ENCODE measurements at places on chromosomes 11 and 22.

DNA sequence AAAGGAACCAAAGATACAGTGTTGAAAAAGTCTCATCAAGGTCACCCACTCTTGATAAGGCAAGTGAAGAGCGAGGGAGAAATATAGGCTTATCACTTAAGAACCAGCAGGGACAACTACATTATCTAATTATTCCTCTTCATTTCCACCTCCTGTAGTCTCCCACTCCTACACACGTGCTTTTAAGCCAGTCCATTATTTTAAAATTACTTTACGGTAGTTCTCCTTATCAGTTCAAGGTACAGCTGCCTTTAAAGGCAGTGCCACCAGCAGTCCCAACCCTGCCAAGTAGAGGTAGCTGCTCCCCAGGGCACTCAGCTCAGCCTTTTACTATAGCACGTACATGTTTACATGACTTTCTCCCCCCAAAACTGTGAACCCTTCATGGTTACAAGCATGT lies 161.5 kb upstream of the BLID start:
- no peak for DNase-seq

DNA sequence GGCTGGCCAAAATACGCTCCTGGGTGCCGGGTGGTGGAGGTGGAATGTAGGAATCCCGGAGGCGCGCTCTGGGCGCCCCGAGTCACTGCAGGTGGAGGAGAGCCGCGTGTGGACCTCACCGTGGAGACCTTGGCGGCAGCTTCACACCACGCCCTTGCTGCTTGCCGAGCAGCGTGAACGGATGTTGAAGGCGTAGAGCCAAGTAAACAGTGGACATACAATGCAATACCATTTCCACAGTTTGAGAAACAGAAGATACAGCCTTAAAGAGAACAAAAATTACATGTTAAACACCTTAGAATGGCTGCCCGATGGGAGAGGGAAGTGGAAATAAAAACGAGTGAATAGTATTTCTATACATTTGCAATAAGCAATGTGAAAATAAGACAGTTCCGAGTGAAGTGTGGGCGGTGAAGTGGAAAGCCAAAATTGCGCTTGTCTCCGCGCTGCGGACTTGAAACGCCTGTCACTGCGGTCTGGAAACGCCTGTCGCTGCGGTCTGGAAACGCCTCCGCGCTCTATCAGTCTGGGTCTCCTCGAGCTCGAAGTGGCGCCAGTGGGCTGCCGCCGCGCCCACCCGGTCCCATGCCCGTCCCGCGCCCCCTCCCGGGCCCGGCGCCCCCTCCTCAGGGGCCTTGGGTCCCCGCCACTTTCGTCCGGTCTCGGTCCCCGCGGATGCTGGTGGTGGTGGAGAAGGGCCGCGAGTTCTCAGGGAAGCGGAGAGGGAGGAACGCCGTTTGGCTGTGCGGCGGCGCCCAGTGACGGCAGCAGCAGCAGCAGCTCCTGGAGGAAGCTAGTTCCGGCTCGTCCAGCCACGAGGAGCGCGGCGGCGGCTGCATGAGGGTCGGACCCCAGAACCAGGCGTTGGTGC lies 1.6 kb downstream of the NCR3LG1 start:
- peak; percentile 52 for DNase-seq

DNA sequence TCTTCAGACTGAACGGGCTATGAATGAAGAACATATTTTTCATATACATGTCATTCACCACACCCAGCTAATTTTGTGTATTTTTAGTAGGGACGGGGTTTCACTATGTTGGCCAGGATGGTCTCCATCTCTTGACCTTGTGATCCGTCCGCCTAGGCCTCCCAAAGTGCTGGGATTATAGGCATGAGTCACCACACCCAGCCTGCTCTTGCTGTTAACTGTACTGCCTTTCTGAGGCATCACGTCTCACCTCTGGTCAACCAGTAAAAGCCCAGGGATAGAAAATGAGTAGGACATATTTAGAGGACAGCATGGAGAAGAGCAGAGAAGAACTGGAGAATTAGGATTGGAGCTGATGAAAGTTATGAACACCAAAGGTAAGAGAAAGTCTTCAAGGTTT lies 55.6 kb downstream of the APOL3 start:
- no peak for DNase-seq

DNA sequence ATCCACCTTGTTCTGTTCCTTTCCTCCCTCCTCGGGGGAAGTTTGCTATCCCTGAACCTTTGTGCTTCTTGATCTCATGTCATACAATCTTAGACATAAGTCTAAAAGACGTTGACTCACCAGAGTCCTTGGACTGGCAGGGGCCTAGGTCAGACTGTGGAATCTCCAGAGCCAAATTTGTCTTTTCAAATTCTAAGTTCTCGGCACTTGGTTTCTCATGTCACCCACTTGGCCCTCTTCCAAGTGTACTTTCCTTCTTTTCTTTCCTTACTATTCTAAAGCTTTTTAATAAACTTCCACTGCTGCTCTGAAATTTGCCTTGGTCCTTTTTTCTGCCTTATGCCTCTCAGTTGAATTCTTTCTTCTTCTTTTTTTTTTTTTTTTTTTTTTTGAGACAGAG lies 30.1 kb upstream of the SMPD1 start:
- no peak for DNase-seq

- DNase-seq = no peak
Observed at GRCh38 chr11:8095806-8096522, 15.0 kb downstream of the TUB start.

DNA sequence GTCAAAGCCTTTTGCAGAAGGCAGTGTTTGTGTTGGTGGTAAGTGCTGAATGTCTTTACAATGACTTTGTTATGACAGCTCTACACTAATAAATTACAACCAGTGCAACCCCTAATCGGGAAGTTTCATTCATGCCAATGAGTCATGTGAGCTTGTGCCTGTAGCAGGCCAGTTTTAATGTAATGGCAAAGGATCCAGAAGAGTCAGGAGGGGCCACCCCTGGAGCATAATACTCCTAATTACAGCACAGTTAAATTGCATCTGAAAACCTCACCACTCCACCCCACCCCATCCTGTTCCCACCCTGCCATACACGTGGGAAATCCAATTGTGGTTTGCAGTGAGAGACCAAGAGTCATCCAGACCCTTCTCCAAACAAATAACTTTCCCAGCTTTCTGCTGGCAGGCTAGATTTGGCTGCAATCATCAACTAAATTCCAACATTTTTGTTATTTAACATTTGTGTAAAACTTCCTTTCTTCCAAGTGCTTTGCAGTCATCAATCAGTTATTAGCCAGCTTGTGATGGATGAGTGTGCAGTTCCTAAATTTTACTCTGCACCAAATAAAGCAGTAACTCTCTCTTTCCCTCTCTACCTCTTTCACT lies 277.3 kb upstream of the FAT3 start:
- DNase-seq = no peak

GRCh38 chr11:20397281-20397680 lies 9.8 kb downstream of the PRMT3 start:
- DNase-seq = no peak

- DNase-seq = no peak
Observed at GRCh38 chr22:19871845-19872778, 17.4 kb upstream of the GNB1L start.

DNA sequence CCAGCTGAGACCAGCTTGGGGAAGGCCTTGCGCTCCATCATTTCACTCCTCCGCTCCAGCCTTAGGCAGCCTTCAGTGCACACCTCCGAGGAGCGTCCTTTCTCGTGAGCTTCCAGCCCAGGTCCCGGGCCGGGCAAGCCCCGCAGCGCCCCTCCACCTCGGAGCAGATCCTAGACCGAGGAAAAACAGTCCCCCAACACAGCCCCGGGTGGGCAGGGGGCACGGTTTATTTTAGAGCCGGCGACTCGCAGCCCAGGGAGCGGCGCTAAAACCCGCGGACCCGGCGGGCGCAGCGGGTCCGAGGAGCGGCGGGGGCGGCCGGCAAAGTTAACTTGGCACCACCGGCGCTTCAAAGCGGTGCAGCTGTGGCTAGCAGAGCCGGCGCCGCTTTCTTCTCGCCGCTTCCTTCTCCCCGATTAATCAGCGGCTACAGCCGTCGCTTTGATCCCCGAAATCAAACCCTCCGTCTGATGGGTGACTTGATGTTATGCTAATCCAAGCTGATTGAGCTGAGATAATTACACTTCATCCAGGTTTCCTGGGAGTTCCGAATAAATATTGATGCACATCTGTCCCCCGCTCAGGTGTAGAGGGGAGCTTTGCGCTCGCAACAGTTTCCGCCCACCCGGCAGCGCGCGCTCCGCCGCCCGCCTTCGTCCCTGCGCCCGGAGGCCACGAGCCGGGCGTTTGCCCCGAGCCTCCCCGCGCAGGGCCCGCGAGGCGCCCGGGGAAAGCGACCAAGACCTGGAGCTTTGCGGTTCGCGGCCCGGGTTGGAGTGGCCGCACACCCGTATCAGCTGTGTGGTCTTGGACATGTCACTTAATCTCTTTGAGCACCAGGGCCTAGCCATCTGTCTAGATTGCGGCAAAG lies 192.7 kb downstream of the BUD13 start:
- DNase-seq = no peak

- no peak for DNase-seq
Observed at GRCh38 chr11:23866641-23867040, 630.2 kb upstream of the LUZP2 start.

DNA sequence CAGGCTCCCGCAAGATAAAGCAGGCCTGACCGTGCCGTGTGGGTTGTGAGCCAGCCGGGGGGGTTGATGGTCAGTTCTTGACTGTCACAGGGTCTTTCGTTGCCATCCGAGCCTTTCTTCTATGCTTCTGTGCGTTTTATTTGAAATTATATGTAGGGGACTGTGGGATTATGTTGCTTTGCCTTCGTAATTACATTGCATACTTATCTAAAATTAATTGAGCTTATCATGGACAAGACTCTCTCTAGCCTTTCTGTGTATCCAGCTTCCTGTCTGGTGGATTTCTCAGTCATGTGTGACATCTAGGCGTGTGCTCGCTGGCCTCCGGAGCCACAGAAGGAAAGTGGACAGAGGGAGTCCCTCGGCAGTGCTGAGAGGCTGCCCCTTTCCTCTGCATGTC lies 93.2 kb downstream of the TBC1D22A start:
- DNase-seq = no peak

DNA sequence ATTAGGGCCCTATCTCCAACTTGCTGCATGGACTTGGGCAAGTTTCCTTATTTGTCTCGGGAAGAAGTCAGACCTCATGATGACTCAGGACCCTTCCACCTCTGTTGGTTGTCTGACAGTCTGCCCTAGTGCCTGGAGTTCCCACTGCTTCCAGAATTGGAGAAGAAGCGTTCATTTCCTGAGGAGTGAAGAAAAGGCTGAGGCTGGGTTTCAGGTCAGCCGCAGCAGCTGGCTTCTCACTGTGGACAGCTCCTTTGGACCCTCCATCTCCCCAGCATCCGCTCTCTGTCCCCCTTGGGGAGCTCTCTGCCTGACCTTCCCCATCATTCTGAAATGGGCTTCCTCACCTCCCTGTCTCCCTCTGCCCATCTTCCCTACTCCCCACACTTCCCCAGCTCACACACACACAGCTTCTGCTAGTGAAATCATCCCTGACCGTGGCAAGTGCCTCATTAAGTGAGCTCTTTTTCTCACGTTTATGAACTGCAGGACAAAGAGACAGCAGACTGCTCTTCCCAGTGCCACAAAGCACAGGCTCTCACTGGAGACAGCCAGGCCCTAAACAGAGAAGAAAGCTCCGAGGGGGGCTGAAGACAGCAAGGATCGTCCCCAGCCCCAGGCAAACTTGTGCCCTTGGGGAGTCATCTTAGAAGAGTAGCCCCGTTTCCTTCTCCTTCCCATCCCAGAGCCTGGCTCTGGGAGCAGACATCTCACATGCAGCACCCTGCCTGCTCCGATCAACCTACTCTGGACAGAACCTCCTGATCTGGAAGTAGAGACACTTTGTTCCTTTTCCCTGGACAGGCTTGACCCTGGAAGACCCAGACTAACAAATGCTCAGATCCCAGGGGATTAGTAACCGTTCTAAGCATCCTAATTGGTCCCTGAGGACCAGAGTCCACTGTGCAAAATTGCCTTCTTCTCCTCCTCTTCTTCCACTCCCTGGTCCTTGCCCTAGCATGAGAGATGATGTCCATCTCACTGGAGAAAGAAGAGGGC lies 157.9 kb downstream of the FEZ1 start:
- DNase-seq = no peak

DNA sequence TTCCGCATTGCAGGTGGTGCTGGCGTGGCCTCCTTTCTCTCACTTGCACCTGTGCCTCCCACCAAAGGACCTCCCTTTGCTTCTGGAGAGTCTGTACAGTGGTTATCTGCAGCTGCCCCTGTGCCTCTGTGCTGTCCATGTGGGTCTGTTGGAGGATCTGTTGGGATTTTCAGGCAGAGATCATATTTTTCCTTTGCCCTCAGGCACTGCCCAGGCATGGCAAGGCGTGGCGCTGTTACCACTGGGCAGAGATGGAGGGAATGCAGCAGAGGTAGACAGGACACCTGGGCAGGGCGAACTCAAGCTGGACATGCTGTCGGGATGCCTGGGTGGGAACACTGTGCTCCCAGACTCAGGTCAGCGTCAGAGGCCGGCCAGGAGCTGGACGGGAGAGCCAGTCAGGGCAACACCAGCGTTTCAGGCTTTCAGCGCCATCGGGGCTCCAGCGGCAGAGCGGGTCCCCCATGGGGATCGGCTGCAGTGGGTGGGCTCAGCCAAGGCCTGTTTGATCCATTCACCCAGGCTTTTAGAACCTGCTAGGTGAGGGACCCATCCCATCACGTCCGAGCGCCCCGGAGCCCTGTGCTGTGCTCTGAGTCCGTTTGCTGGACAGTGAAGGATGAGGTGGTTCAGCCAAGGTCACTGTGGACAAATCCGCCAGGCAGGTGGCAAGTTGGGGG lies 718.9 kb downstream of the BRD1 start:
- no peak for DNase-seq

DNA sequence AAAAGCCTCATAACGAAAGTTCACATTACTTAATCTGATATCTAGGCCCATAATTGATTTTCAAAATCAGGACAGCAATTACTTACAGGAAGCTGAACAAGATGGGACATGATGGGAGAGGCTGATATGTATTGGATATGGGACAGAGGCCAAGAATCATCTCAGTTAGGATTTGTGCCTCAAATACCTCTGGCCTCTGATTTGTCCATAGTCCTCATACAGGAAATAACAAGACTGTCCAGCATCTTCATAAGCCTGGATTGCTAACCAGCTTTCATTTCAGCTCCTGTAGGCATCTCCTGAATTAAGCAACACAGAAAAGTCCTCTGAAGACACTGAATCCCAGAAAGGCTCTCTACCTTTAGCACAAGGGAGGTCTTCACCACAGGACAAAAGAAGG lies 4.3 kb upstream of the MRGPRX4 start:
- DNase-seq = no peak

GRCh38 chr22:32617271-32617670 lies 142.7 kb downstream of the FBXO7 start:
- no peak for DNase-seq

DNA sequence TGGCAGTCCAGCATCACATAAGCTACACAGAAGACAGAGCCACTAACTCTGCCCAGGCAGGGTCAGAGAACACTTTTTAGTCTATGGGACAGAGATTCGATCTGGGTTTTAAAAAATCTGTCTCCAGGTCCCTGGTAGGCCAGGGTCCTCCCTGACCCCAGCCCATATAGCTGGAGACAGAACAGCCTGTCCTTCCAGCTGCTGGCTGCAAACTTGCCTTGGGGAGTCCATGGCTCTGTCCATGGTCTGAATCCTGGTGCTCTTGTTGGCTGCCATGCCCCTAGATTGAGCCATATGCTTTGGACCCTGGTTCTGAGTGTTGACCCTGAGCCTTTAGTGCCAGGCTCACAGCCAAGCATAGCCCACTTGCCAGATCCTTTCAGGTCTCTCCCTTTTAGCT lies 13.3 kb upstream of the LIPT2 start:
- DNase-seq = no peak

Data from anterior cingulate cortex (tissue), 58 donors.